ENCODE measurements at places on chromosomes 6 and 20.

- no peak for DNase-seq
Measured at GRCh38 chr6:148747145-148747470, 278 bp downstream of the UST start.

- no peak for DNase-seq
Measured at GRCh38 chr6:160986851-160987250, 4.7 kb upstream of the MAP3K4 start.

DNA sequence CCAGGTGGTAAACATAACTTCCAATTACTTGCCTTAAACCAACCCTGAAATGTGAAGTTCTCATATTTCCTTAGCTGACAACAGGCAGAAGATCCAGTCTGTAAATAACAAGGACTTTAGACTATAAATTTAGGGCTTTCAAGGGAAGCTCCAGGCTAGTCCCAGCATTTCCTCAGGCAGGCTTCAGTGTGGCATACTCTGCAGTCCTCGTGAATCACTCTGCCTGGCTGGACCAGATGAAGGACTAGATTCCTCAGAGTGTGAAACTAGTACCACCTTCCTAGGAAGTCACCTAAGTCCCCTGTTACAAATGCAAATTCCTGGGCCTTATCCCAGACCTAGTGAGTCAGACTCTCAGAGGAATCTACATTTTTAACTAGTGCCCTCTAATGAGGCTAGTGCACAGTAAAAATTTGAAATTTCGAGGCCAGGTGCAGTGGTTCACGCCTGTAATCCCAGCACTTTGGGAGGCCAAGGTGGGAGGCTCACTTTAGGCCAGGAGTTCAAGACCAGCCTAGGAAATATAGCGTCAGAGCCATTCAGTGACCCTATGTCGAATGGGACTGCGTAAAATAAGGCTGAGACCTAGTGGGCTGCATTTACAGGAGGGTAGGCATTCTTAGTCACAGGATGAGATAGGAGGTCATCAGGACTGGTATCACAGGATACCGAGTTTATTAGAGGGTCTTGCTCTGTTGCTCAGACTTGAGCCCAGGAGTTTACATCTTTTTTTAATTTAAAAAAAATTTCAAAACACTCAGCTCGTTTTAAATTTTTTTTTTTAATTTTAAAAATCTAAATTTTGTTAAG is 279.6 kb upstream of the JARID2 start:
- no peak for DNase-seq

DNA sequence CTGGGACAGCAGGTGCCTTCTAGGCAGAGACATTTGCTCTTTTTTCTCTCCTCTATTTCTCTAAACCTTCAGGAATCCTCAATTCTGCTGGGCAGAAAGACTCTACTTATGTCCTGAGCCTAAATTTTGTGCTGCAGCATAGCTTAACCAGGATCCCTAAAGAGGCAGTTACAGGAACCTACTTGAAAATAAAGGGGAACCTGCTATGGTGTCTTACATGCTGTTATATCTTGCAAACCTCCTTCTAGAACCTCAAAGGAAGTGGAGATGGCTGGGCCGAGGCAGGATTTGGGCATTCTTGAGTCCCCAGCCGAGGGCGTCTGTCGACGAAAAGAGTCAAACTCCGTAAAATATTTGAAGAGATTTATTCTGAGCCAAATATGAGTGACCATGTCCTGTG is 17.1 kb upstream of the GMNN start:
- DNase-seq, result no peak

DNA sequence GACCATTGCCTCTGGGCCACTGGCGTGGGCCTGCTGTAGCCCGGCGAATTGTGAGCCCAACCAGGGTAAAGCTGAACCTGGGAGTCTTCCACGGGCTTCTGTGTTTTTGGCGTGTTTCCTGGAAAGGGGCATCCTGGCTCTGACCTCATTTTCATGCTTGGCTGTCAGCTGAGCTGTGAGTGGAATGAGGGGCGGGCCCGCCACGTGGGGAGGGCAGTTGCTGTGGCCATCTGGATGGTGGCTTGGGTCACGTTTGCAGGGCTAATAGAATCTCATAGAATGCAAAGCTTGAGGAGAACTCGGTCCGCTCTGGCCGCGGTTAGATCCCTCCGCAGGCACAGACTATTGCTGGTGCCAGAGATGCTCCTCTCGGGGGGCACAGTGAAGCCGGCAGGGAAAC is 263.0 kb downstream of the SMOC2 start:
- DNase-seq, result no peak

DNA sequence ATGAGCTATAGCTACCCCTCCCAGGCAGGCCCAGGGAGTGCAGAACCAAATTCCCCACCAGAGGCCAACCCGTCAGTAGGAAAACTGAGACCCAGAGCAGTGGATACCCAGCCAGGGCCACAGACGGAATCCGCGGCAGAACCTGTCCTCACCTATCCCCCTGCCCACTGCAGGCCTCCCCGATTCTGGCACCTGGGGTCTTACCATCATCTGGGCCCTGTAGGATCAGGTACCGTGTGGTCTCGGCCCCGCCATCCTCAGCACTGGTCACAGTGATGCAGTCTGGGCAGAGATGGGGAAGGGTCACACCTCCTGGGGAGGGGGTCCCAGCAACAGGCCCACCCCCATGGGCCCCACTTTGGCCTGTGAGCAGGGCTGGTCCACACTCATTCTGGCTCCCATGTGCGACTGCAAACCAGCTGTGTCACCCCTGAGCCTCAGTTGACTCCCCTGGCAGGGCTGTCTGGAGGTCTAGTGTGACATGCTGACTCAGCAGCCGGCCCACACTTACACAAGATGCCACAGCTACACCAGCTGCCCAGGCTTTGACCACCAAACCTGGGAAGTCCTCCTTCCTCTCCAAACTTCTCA is 3.8 kb downstream of the ZNF335 start:
- no peak for DNase-seq

Data from DMS 273 treated with DMSO at 0.1 percent for 48 hours (cell line).